HuH-7 (cell line): ENCODE measurements at places on chromosomes 3 and 15.
A peak's percentile ranks its signal among the peaks of the same experiment; 100 is the strongest.

- DNase-seq: no peak
Observed at GRCh38 chr15:25687689-25688088, 175.4 kb downstream of the ATP10A start.

DNA sequence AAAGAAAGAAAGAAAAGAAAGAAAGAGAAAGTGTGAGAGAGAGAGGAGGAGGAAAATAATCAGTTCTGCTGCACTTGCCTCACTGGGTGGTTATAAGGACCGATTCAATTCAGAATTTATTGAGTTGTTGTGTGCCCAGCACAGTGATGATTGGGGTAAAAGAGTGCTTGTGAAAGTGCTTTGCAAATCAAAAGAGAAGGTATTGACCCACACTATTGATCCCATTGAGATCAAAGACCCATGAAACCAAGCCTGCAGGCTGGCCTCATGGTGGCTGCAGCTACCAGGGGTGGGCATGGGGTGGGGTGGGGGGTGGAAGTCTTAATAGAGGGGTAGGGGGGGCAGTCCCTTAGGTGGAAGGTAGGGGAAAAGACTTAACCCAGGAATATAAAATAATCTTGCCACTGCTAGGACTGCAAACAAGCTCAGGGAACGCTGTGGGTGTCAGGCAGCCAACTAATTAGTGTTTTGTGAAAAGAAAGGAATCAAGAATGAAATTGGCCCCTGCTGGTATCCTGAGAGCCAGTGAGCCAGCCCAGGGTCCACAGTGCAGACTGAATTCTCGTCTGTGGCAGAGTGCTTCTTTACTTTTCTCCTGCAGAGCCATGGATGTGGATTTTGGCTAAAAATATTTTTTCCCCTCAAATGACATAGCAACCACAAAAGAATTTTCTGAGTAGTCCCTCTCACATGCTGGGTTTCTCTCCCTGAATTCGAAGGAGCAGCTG lies 34.2 kb downstream of the CLEC3B start:
- no peak for DNase-seq

DNA sequence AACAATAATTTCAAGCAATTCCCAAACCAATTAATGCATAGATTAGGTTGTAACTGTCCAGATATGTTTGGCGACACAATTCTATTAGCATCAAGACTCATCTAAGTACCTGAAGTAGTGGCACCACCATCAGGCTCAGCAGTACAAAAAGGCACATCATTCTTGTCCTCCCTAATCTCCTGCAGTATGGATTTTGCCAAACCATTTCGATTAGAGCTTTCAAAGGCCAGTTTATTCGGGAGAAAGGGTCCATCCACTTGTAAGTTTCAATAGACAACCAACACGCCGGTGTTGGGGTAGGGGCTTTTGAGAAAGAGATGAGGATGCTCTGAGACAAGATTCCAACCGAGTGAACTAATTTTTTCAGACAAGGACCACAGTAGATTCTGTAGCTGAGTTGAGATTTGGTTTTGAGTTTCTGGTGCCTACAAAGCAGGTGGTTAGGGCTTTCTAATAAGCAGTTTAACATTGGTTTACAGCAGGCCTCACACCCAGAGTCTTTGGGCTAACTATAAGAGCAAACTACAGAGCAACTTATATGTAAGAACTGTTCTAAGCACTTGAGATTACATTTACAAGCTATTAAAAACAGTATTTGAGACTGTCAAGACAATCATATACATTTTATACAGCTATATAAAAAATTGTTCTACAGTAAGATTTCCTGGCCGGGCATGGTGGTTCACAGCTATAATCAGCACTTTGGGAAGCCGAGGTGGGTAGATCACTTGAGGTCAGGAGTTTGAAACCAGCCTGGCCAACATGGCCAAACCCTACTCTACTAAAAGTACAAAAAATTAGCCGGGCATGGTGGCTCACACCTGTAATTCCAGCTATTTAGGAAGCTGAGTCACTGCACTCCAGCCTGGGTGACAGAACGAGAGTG lies 4.5 kb downstream of the RPL22L1 start:
- no peak for DNase-seq

GRCh38 chr3:190320594-190321362 lies 1.5 kb downstream of the CLDN1 start:
- DNase-seq: no peak

DNA sequence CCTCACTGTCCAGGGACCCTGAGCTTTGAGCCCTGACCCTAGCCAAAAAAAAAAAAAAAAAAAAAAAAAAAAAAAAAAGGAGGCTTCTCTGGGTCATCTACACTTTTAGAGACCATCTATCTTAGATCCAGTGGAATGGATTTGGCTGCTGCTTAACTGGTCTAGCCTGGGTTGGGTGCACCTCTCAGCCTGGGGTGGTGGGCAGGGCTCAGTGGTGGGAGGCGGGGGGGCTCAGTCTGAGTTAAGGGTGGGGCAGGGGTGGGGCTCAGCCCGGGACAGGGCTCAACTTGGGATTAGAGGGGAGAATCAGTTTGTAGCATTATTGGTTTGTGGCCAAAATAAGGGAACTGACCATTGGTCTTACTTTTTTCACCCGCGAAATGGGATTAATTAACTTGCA lies 139.2 kb downstream of the TPRA1 start:
- DNase-seq: no peak

DNA sequence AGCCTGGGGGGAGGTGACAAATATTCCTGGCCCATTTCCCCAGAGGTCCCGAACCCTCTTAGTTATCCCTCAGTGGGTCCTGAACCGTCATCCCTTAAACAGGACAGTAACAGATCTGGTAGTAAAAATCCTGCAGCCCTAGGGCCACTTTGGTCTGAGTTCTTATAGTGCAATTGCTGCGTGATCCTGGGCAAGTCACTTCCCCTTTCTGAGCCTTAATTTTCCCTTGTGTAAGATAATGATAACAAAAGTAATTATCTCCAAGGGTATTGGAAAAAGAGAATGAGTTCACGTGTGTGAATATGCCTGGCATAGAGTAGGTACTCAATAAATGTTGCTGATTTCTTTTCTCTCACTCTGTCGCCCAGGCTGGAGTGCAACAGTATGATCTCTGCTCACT lies 2.9 kb upstream of the JAGN1 start:
- DNase-seq: no peak

- DNase-seq: no peak
Observed at GRCh38 chr15:62584301-62585235, 419.5 kb upstream of the C2CD4B start.

GRCh38 chr3:120569222-120570057 lies 26.7 kb upstream of the NDUFB4 start:
- DNase-seq: no peak

- DNase-seq: no peak
Observed at GRCh38 chr3:129549006-129549800, 6.2 kb downstream of the H1-8 start.

DNA sequence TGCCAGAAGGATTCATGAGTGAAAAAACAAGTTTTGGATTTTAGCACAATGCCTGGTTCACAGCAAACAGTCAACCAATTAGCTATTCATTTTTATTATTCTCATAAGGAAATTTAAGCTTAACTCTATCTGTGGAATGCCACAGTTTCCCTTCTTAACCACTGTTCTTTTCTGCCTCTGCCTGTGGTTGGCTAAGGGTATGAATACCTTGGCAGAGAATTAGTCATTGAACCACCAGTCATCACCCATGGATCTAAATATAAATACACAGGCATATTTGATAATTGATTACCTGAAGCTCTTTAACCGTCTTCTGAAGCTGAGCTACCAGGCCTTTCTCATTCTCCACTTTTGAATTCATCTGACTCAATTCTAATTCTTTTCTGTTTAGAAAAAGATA lies 79.9 kb downstream of the MYH15 start:
- DNase-seq: no peak

DNA sequence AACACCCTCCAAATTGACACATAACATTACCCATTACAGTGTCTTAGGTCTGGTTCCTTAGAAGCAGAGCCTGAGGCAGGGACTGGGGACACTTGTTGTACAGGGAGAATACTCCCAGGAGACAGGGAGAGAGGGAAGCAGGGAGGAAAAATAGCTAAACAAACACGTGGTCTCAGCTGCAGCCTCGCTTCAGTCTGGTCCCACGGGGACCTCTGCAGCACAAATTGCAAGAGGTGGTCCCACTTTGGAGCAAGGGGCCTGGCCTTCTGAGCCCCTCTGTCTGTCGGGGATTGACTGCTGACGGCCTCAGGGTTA lies 25.0 kb upstream of the PLA2G4D start:
- DNase-seq: no peak

DNA sequence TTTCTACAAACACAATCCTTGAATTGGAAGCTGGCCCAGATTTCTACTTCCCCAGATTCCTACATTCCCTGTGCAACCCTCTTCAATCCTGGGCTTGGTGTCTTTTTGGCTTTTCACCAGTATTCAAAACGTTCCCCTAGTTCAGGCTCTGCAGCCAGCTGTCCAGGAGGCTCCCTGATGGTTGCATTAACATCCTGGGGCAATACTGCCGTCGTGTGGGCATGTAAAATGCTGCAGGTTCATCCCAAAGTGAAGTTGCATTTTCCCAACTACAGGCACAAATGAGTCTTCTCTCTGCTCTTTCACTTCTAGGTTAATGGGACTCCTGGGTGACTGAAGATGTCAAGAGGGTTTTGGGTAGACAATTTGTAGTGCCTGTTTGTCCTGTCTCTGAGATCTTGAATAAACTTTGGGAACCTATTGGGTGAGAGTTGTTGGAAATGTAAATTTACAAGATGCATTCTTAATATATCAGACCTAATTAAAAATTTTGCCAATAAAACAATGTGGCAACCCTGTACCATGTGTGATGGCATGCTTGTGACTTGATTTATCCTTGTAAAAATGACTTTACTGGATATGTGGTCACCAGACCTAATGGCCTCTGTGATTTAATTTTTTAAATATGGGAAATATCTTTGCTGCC lies 28.6 kb downstream of the SOX14 start:
- DNase-seq: no peak

GRCh38 chr3:9951962-9952805 lies at the start of gene PRRT3:
Gene PRRT3 (minus strand): TSS chr3:9952408. CDS start chr3:9950115, 2,293 bp downstream.
- DNase-seq: peak; percentile 83

- DNase-seq: no peak
Observed at GRCh38 chr3:42517117-42517516, 14.7 kb downstream of the VIPR1 start.

DNA sequence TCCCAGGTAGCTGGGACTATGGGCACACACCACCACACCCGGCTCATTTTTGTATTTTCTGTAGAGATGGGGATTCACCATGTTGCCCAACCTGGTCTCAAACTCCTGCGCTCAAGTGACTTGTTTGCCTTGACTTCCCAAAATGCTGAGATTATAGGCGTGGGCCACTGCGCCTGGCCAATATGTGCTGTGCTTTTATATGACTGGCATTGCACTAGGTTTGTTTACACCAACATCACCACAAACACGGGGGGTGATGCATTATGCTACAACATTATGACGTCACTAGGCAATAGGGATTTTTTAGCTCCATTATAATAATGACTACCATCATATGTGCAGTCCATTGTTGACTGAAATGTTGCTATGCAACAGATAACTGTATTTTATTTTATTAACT lies 6.9 kb downstream of the APH1B start:
- DNase-seq: no peak

GRCh38 chr15:49075881-49076280 lies 29.6 kb upstream of the SECISBP2L start:
- no peak for DNase-seq

DNA sequence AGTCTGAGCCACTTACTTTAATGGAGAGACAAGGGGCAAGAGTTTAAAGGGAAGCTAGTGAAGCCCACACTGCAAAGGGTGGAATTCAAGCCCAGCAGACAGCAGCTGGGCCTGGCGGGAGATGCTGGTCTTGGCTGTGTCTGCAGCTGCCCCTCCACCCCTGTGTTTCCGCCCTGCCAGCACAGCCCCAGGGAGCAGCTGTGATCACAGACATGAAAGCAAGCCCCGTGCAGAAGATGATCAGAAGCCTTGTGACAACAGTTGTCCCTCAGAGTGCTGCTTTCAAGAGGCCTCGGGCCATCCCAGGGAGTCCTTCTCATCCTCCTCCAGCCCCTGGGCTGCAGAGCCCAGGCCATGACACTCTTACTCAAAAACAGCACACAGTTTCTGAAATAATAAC lies 24.1 kb upstream of the SLC6A1 start:
- no peak for DNase-seq

DNA sequence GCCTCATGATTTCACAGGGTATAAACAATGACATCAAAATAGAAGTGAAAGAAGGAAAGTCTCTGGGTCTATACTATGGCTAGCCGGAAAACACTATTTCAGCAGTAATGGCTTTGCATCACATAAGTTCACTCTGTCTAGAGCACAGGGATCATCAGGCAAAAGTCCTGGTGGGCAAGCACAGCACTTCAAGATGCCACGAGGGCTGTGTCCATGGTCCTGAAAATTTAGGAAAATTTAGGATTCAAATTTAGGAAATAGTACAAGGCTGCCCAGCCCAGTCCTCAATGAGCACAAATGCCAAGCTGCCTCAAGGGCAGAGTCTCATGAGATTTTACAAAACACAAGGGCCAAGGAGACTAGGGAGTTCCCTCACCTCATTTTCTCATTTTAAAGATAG lies 54.1 kb downstream of the RORA start:
- no peak for DNase-seq

GRCh38 chr3:126666658-126667528 lies 12.0 kb upstream of the TXNRD3 start:
- DNase-seq: no peak

- DNase-seq: no peak
Observed at GRCh38 chr3:196360586-196360985, 22.4 kb upstream of the TM4SF19 start.

GRCh38 chr3:85110393-85110792 lies 151.6 kb downstream of the CADM2 start:
- no peak for DNase-seq

GRCh38 chr3:55185380-55185779 lies 257.5 kb upstream of the LRTM1 start:
- no peak for DNase-seq

- DNase-seq: no peak
Observed at GRCh38 chr3:104951426-104951825, 415.3 kb upstream of the ALCAM start.

GRCh38 chr3:2268779-2269178 lies 170.1 kb downstream of the CNTN4 start:
- DNase-seq: no peak

- no peak for DNase-seq
Observed at GRCh38 chr3:128970740-128971047, 23.2 kb downstream of the CFAP92 start.

GRCh38 chr3:171307046-171307585 lies 153.1 kb downstream of the TNIK start:
- no peak for DNase-seq

- no peak for DNase-seq
Observed at GRCh38 chr3:156723182-156723619, 48.8 kb downstream of the TIPARP start.

- DNase-seq: no peak
Observed at GRCh38 chr3:41220906-41221677, 21.8 kb downstream of the CTNNB1 start.

DNA sequence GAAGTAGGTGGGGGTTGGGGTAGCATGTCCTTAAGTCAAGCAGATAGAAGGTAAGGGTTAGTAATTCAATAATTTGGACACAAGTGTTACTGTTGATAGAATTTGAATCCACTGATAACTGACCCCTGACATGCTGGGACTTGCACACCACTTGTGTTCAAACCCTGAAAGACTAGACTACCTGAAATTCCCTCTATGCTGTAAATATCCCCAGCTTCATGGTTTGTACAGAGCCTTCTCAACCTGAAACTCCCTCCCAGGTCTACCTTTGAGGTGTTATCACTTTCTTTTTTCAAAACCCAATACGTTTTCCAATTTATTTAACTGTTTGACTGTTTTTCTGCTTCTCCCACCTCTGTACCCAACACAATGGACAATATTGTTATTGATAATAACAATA lies 459.6 kb downstream of the NLGN1 start:
- no peak for DNase-seq
